Non-pigmented ciliary epithelial cell (primary cell): ENCODE measurements at places on chromosomes 3 and 15.

DNA sequence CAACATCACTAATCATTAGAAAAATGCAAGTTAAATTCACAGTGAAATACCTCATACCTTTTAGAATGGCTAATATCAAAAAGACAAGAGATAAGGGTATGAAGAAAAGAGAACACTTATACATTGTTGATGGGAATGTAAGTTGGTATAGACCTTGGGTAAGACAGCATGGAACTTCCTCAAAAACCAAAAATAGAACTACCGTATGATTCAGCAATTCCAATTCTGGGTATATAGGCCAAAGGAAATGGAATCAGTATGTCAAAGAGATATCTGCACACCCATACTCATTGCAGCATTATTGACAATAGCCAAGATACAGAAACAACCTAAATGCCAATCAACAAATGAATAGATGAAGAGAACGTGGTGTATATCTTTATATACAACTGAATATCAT lies 166.8 kb upstream of the LRRN1 start:
- DNase-seq, result no peak

GRCh38 chr3:45557886-45558285 lies 36.7 kb upstream of the LIMD1 start:
- DNase-seq, result no peak

GRCh38 chr15:62753518-62754221 lies 288.9 kb upstream of the TPM1 start:
- DNase-seq, result no peak

DNA sequence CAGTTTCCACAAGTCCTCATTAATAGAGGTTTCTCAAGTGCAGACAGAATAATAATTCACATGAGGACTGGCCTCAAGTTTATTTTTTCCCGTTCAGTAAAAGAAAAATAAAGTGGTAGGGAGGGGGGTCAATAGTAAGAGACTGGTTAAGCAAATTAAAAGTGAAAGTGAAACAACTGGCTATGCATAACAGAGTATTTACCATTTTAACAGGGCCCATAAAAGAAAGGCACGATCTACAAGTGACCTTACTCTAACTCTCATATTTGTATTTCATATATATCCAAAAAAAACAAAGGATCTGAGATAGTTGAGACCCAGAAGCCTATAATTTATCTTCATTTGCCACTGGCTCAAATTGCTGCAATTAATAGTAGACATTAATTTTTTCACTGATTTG lies 686.3 kb downstream of the NTRK3 start:
- no peak for DNase-seq

DNA sequence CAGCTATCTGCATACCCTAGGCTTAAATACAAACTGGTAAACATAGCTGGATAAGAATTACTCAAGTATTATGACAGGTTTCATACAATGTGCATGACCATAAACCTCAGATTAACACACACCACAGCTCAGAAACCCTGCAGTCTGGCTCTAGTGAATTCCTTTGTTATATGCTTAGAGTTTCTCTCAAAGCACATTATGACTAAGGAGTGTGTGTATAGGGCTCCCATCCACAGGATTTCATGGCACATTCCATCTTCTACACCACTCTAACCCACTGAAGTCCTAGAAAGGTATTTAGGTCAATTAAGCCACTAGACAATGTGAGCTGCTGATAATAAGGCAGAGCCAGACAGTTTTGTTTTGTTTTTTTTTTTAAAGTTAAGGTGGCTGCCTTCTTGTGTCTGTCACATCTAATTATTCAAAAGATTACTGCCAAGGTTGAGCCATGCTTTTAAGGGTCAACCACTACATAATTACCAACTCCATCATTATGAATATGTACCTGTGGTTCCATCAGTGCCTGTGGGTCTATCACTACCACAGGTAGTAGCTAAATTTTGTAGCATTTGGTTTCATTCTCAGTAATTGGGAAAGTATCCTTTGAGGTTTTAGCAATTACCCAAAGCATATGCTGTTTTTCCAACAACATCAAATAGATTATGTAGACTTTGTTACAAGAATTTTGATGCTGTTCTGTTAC lies 107.0 kb downstream of the ALCAM start:
- DNase-seq, result peak; percentile 94

- DNase-seq, result no peak
These were observed 33.6 kb upstream of the TOPAZ1 start for GRCh38 chr3:44208086-44208485.

- DNase-seq, result no peak
These were observed 49.7 kb upstream of the UTS2B start for GRCh38 chr3:191380001-191380400.

DNA sequence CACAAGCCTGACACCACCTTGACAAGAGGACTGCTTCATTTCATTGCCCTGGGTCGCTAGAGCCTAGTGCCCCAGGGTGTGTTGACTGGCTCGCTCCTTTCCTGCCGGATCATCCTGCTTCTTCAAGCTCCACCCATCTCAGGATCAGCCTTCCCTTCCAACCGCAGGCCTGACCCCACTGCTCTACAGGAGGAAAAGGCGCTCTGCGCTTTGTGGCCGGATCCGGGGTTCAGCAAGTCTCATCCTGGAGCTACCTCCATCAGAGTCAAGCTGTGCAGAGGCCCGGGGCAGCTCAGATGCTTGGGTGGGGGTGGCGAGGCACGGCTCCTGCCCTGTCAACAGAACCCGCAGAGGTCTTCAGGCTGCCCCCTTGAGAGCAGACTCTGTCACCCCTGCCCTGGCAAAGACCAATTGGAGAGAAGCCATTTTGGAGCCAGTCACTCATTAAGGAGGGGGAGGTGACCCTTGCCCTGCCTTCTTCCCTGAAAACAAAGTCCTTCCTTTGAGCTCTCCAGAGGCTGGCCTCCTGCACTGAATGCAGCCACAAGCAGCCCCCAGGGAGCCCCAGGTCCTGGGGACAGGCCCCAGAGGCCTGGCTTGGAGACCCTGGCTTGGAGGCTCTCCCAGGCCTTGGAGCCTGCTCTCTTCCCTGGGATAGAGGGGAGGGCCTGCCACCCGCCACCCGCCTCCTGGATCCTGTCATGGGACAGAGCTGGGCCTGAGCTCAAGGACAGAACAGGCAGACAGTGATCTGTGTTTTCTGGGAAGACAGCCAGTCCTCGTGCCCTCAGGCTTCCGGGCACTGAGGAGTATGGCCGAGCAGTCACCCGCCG lies 80.3 kb downstream of the CPN2 start:
- DNase-seq, result no peak

DNA sequence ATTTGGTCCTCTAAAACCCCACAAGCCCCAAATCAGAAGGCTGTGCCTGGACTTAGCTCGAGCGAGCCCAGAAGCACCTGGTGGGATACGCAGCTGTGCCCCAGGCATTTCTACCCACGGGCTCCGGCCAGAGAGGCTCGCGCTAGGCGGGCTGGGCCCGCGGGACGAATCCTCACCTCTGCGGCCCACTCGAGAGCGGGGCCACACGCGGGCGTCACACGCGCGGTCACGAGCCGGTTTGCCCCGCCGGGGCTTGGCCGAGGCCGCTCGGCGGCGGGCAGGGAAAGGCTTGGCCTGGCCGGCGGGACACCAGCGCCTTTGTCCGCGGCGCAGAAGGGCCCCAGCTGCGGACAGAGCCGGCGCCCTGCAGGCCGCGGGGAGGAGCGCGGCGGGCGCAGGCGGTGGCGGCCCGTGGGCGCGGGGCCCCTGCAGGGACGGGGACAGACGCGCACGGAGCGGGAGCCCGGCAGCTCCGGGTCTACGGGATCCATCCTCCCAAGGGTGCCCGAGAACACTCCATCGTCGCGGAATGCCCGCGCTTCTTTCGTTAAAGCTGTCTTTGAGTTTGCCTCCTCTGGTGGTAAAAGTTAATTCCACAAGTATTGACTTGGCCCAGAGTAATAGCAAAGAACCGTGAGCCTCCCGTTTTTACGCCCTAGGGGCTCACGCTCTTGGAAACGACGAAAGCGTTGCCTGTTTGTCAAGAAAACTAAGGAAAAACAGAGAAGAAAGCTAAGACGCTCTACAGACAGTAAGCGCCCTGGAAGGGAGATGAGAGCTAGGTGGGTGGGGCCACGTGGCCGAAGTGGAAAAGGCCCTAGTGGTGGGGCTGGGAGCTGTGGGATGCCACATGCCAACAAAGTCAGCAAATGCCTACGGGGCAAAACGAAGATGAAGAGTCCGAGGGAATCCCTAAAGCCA lies 26.4 kb downstream of the TYRO3 start:
- DNase-seq, result no peak

DNA sequence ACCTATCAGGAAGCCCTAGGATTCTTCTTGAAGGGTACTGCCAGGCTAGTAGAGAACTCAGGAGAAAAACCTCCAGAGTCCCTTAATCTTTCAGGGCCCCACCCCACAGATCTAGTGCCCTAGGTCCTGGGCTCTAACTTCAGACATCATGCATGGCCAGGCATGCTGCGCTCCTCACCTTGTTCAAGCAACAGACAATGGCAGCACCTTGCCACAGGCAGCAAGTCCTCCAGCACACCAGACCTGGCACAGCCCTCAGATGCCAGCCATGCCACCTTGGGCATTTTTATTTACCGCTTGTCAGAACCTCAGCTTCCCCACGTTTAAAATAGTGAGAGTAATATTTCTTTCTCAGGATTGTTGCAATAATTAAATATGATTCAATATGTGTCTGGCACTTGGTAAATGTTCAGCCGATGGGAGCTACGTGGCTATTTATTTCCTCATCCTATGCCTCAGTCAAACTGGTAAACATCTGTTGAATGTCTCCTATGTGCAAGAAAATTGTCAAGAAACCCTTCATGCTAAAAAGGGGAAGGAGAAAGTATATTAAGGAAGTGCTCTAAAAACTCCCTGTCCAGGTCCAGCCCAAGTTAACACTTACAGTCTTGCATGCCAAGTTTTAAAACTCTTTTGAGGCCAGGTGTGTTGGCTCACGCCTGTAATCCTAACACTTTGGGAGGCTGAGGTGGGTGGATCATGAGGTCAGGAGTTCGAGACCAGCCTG lies 14.5 kb upstream of the CCR1 start:
- no peak for DNase-seq

DNA sequence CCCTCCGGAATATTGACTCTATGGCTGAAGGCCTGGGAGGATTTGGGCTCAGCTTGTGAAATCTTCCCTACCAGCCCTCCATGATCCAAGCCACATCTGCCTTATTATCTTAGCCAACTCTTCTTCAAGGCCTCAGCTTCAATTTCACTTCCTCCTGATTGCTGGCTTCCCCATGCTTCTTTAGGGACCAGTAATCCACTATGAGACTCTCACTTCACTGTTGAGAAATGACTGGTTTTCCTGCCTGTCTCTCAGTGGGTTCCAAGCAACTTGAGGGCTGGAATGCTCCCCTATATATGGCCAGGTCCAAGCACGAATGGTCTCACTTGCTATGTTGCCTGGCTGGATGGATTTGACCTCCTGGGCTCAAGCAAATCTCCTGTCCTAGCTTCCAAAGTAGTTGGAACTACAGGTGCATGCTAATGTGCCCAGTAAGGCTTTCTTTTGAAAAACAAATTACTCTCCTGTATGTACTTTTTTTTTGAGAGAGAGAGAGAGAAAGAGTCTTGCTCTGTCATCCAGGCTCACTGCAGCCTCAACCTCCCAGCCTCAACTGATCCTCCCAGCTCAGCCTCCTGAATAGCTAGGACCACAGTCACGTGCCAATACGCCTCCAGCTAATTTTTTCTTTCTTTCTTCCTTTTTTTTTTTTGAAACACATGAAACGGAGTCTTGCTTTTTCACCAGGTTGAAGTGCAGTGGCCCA lies 7.9 kb upstream of the PIK3CB start:
- DNase-seq, result no peak

GRCh38 chr15:58311556-58311955 lies 120.2 kb upstream of the LIPC start:
- no peak for DNase-seq
